NCI-H1105 (cell line): ENCODE measurements at places on chromosomes 4 and X.

DNA sequence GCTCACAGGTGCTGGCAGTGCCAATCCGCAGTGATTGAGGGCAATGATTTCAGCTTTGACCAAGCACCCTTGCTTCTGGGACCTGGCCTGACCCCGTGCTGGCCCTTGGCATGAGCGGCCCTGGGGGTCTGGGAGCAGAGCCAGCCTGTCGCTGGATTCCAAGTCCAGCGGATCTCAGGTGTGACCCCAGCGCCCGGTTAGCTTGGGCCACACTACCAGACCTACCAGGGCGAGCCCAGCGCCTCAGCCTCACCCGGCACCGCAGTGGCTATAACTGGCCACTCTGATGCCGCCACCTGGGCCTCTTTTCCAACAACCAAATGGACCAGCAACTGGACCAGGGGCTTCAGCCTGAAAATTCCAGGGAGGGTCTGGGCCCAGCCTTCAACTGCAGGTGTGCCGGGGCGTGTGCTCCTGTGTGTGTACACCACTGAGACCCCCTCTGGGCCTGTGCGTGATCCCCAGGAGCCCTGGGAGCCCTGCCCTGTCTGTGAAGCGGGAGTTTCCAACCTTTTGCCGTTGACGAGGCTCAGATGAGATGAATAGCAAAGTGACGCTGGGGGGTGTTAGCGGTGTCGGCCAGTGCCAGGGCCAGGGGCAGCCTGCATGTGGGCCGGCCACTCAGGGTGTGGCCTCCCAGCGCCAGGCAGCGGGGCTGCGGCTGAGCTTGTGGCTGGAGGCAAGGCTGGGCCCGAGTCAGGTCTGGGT is 658 bp downstream of the SH3TC1 start:
- no peak for DNase-seq

DNA sequence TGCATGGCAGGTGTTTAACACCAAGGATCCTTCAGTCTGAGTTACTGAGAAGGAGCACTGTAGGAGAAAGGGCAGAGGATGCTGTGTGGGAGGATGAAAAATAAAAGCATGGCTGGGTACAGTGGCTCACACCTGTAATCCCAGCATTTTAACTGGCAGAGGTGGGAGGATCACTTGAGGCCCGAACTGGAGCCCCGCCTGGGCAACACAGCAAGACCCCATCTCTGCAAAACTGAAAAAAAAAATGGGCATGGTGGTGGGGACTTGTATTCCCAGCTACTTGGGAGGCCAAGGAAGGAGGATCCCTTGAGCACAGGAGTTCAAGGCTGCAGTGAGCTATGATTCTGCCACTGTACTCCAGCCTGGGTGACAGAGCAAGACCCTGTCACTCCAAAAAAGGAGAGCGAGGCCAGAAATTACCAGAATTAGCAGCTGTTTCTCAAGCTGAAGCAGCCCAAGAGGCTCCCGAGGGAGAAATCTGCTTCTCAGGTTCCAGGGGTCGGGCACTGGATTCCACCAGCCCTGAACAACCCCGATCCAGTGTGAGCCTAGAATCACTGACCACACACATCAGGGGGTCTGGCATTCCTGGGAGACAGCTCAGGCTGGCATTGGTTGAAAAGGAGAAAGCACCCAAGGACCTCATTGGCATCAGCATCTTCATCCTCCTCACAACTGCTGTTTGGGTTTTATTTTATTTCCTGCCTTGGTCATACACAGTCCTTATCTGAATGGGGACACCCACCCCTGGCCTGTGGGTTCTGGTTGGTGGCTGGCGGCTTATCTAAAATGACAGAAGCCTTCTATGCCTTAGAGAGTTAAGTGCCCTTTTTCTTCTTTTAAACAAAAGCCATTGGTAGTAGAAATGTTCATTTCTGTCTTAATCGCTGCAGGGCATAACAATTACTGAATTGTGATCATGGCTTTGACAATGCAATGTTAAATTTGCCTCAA is 66.3 kb upstream of the TRIM2 start:
- DNase-seq: no peak

- DNase-seq: no peak
Measured at GRCh38 chr4:30842689-30843088, 122.5 kb downstream of the PCDH7 start.

DNA sequence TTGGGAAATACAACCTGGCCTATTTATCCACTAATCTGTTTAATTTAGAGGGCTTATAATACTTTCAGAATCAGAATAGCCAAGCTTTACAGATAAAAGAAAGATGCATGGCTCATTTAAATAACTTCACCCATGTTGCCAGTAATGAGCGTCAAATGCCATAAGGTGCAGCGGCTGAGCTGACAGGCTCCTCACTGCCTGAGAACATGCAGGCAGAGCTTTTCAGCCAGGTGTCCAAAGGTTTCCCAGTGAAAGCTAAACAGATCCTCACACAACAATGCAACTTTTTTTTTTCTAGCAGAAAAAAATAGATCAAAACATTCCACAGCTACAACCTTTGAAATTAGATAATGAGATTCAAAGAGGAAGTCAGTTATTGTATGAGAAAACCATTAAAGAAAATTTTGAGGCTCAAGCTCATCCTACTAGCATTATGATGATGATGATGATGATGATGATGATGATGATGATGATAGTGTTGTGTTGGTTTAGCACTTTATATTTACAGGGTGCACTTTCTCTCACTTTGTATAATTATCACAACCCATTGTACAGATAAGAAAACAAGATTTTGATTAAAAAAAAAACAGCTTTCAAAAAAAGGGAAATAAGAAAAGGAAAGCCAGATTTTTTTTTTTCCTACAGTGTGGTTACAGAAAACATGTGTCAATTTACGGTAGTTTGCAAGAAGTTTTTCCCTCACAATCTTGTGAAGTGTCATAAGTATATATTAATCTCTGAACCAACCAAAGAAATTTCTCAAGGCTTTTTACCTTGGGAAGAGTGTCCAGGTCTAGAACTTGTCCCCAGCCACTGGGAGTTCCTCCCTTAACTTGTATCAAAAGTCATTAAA is 12.2 kb upstream of the TNIP3 start:
- DNase-seq: no peak

- no peak for DNase-seq
Measured at GRCh38 chr4:81913427-81913879, 441.7 kb upstream of the RASGEF1B start.

DNA sequence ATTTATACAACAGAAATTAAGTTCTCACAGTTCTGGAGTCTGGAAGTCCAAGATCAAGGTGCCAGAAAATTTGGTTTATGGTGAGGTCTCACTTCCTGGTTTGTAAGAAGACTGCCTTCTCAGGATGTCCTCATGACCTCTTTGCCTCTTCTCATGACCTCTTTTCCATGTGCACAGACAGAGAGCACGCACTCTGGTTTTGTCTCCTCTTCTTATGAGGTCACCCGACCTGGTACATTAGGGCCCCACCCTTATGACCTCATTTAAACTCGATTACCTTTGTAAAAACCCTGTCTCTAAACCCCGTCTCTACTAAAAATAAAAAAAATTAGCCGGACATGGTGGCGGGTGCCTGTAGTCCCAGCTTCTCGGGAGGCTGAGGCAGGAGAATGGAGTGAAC is 155.9 kb downstream of the KIT start:
- no peak for DNase-seq

DNA sequence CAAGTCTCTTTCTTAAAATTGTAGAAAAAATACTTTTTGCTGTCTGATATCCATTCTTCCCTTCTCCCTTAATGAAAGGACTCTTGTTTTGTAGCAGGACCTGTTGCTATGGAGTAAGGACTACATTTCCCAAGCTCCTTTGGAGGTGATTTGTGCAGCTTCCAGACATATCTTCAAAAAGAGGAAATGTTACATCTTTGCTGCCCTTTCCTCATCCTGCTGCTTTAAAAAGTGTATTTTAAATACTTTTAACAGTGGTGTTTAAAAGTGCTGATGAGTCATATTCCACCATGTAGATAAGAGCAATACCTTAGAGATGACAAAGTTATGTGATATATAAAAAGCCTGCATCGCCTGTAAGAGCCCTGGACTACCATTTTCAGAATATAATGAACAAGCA is 98.7 kb downstream of the CFAP299 start:
- no peak for DNase-seq
